ENCODE measurements at places on chromosomes 7 and 10.

GRCh38 chr10:83961620-83962019 lies 177.7 kb upstream of the GHITM start:
- no peak for DNase-seq

GRCh38 chr10:20883552-20883951 lies 13.6 kb downstream of the NEBL start:
- no peak for DNase-seq

GRCh38 chr10:122299423-122300075 lies 28.5 kb downstream of the BTBD16 start:
- no peak for DNase-seq

DNA sequence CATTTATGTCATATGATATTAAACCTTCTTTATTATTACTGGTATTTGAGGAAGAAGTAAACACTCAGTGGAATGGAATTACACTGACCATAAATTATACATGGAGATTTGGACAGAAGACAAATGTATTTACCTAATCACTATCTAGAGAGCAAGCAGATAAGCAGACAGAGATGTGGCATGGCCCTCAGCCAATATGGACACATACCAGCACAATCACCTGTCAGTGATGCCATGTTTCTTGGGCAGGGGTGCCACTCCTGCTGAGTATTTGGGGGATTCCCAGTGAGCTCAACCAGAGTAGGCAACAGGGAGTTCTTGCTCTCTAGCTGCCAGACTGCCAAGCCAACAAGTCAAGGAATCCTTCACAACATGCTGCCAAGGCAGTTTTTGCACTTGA lies 866.3 kb upstream of the LRRN3 start:
- DNase-seq = no peak

DNA sequence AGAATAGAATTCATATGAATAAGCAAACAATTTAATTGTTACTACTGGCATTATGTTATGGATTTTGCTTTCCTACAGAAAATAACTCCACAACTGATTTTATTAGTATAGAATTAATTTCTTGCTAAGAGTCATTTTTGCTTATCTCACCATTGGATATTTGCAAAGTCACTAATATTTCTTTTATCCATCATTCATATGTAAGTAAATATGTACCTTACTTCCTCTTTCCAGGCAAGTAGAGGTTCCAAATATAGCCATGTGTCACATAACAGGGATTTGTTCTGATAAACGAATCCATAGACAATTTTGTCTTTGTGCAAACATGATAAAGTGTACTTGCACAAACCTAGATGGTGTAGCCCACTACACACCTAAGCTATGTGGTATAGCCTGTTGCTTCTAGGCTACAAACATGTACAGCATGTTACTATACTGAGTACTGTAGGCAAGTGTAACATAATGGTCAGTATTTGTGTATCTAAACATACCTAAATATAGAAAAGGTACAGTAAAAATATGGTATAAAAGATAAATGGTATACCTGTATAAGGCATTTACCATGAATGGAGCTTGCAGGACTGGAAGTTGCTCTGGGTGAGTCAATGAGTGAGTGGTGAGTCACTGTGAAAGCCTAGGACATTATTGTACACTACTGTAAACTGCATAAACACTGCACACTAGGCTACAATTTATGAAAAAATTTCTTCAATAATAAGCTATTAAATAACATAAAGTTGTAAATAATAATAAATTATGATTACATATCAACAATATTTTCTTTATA lies 18.3 kb downstream of the KLLN start:
- DNase-seq = peak; percentile 30

- DNase-seq = no peak
These were observed 86.7 kb downstream of the MAD1L1 start for GRCh38 chr7:2145835-2146580.

GRCh38 chr7:149415391-149416071 lies 45.3 kb downstream of the ZNF777 start:
- peak; percentile 17 for DNase-seq

- peak; percentile 36 for DNase-seq
These were observed 14.5 kb downstream of the ADK start for GRCh38 chr10:74165530-74165901.

- DNase-seq = peak; percentile 74
These were observed 91.0 kb downstream of the CUBN start for GRCh38 chr10:17038627-17039026.

DNA sequence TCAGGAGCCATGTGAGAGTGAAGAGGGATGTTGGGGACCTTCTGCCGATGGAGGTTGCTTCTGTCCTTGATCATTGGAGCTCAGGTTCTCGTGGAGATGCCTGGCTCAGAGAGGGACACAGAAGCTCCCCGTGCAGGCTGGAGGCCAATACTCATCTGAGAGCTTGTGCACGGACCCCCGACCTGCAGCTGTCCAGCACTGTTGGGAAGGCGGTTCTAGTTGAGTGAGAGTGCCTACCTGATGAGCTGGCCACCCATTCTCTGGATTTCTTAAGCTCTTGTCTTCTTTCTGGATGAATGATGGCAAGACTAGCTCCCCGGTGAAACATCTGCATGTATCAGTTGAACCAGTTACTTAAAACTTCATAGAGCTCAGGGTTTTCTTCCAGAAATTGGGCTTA lies 247.6 kb upstream of the MKI67 start:
- no peak for DNase-seq

DNA sequence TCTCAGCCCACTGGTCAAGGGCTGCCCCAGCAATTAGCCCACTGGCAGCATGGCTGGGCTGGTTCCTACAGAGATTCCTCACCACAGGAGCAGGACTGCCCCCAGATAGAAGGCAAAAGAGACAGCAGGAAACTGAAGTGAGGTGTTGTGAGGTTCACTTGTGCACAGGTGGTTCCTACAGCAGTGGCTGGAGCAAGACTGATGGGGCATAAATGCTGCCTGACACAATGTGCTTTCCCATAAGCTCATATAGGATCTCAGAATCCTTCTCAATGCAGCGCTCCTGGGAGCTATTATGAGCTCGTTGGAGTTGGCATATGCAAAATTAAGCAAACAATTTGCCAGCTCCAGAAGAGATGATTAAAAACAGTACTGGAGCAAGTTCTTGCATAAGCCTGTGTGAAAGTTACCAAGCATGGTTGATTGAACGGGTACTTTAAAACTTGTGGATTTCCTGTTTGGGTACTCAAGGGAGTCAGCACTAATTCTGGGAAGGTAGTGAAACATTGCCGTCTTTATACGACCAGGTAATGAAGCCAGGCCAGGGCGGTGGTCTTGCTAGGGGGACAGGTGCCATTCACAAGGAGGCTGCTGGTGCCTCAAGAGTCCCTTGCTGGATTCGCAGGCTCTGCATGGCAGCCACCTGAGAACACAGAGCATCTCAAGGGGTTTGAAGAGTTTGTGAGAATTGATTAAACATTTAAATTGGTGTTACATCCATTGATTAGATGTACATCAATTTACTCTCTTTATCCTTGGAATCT lies 20.3 kb upstream of the PRKCQ start:
- DNase-seq = no peak

- DNase-seq = peak; percentile 34
These were observed 392.1 kb upstream of the PODXL start for GRCh38 chr7:131948434-131949053.

DNA sequence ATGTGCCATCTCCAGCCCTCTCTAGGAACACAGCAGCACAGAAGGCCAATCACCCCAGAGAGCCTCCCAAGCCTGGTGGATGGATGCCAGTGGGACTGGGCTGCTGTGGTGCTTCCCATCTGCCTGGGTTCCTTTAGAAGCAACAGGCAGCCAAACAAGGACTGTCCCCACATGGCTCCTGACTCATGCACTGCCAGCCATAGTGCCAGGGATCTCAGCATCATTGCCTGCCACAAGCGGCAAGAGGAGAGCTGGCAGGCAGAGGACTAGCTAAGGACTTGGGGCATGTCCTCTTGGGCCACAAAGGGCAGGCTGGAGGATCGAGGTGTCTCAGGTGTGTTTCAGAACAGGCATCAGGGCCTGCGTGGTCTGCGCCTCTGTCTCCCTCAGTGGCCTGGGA lies 23.4 kb upstream of the FIGNL1 start:
- DNase-seq = no peak

DNA sequence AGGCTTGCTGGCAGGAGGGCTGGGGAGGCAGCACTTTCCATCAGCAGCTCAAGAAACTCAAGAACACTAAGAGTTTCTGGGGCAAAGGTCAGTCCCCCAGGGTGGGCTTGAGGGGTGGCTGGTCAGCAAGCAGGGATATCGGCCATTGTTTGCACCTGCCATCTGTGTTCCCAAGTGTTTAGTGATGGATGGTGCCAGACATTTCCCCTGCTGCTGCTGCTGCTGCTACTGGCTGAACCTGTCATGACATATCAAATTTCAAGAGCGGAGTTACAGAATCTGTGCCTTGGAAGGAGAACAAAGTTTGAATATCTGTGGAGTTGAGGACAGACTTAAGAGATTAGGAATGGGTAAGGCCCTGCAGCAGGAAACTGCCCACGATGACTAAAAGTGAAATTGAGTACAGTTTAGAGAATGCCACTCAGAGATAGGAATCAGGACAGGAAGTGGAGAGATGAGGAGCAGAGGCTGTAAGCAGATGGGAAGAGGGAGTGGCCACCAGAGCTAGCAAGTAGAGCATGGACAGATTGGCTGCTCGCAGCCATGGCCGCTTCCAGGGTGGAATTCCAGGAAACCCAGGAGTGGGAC lies 39.2 kb upstream of the PPP1R3C start:
- DNase-seq = peak; percentile 59

GRCh38 chr10:29257106-29257783 lies 31.6 kb upstream of the LYZL1 start:
- DNase-seq = peak; percentile 84

GRCh38 chr7:17506095-17506494 lies 207.6 kb downstream of the AHR start:
- no peak for DNase-seq

- no peak for DNase-seq
These were observed 255.2 kb downstream of the ARL4A start for GRCh38 chr7:12942609-12943008.

DNA sequence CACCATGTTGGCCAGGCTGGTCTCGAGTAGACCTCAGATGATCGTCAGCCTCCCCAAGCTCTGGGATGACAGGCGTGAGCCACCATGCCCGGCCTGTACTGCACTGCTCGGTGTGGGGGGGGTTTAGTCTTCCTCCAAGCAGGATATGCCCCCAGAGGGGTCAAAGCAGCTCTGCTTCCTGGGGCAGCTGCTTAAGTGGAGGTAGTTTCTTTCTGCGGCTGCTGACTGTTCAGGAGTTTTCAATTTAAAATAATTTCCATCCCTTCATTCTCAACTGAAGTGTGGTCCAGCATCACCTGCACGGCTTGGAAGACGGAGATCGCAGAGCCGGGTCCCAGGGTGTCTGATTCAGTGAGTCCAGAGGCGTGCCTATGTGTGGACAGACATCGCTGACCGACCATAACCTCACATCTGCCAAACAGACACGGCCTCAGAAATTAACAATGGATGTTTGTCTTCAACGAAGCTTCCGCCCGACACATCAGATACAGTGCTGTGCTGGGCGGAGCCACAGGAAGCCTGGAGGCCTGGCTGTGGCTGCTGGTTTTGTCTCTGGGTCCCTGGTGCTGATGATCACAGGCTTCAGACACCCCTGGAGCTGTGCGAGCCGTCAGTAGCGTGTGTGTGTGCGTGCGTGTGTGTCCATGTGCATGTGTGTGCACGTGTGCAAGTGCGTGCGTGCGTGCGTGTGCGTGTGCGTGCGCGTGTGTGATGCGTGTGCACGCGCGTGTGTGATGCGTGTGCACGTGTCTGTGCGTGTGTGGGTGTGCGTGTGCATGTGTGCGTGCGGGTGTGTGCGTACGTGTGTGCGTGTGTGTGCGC lies 226.5 kb upstream of the PITRM1 start:
- peak; percentile 24 for DNase-seq

- no peak for DNase-seq
These were observed 396.6 kb downstream of the DGKB start for GRCh38 chr7:14505906-14506305.

GRCh38 chr10:17001297-17001744 lies 128.3 kb downstream of the CUBN start:
- DNase-seq = no peak

- DNase-seq = peak; percentile 63
These were observed 76.3 kb downstream of the CLIP2 start for GRCh38 chr7:74365322-74366022.

DNA sequence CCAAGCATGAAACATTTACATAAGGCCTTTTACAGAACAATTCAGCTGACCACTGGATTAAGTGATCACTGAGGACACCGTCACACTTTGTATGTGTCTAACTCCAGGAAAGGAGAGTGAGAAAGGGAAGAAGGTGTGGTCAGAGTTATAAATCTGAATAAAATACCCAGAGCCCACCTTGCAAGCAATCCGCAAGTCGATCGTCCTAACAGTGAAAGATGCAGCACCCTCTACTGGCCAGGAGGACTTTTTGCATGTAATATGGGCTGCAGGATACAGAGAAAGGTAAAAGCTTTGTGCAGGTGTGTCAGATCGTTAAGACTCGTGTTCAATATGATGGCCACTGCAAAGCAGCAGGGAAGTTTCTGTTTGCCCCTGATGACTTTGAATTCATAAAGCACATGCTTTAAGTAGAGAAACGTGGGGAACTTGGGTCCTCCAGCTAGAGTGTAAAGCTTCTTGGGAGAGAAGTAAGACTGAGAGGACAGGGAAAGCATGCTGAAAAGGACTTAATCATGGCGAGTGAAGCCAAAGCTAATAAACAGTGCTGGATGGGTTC lies 68.5 kb upstream of the BMPER start:
- no peak for DNase-seq

DNA sequence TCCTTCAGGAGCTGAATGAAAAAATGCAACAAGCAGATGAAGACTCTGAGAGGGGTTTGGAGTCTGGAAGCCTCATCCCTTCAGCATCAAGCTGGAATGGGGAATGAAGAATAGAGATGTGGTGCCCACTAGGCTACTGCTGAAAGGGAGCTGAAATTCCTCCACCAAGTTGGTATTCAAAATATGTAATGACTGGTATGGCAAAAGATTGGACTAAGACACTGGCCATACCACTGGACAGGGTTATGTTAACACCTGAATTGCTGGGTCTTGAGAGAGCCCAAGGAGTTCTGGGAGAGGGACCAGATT lies 5.4 kb downstream of the IFIT2 start:
- peak; percentile 28 for DNase-seq

DNA sequence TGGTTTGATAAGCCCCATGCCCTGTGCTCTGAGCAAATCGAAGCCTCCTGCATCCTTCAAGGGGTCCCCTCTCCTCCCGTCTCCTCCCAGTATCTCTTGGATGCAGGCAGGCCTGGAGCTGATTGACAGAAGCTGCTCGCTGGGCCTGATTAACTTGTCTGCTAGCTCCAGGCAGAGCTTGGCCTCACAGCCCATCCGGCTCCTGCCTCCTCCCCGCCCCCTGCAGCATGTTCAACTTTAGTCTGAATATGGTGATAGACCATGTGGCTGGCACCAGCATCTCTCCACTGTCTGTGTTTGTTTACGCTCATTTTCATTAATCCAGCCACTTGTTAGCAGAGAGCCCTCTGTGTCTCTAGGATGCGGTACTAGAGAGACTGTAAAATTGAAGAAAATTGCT lies 432.2 kb downstream of the DPP6 start:
- no peak for DNase-seq
